ENCODE measurements at places on chromosomes 2 and 18.

DNA sequence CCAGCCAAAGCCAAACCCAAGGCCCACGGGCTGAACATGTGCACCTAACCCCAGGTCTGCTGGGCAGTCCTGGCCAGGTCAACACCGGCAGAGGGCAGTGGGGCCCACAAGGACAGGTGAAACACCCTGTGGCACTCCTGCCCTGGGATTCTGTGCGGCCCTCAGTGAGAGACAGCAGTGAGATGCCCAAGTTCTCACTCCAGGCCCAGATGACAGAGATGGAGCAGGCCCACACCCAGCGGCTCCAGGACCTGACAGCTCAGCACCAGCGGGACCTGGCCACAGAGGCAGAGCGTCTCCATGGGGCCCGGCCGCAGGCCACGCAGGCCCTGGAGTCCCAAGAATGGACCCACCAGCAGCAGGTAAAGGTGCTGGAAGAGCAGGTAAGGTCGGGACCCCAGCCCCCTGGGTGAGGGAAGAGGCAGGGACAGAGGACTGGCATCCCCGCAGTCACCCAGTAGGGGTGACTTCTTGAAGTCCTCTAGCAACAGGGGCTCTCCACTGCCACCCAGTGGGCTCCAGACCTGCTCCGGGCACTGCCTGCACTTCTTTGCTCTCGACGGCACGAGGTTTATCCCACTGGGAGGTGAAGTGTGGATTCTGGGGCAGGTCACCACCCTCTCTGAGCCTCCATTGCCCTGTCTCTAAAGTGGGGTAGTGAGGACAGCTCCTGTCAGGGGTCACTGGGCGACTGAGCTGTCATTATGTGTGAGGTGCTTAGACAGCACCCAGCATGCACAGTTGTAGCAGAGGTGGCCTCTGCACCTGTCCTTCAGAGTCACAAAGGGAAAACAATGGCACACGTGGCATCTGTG is 8.8 kb upstream of the SNED1 start:
- no peak for DNase-seq

GRCh38 chr2:160310118-160310828 is 110.2 kb upstream of the ITGB6 start:
- DNase-seq: no peak

GRCh38 chr2:112055730-112056625 is 909 bp downstream of the TMEM87B start:
- no peak for DNase-seq

GRCh38 chr2:45354776-45355175 is 256.3 kb downstream of the SRBD1 start:
- no peak for DNase-seq

DNA sequence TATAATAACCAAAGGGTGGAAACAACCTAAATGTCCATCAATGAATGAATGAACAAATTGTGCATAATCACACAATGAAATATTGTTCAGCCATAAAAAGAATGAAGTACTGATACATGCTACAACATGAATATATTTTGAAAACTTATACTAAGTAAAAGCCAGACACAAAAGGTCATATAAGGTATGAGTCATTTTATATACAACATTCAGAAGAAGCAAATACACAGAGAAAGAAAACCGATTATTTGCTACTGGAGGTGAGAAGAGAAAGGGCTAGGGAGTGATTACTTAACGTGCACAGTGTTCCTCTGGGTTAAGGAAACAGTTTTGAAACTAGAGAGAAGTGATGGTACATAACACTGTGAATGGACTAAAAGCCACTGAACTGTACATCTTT is 105.3 kb downstream of the GORASP2 start:
- no peak for DNase-seq

DNA sequence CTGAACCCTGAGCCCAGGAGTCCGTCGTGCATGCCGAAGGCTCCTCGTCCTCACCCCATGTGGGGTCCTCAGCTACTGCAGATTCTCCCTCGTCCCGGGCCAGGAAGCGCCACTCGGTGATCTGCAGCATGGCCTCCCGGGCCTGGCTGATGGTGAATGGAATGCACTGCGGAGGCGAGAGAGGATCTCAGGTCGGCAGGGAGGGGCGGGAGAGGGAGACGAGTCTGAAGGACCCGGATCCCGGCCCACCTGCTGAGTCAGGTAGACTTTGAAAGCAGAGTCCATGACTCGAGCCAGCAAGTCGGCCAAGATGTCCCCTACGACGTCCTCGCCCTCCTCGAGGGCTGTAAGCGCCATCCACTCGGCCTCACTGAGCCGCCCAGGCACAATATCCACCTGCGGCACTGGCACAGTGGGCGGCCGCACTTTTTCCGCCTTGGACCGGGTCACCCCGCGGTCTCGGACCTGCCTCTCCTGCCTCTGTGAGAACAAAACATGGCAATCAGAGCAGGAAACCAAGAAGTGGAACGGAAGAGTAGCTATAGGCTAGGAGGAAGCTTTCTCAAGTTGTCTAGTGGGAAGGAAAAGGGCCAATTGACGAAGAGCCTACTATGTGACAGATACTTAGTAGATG is 5.5 kb downstream of the C2orf81 start:
- no peak for DNase-seq

DNA sequence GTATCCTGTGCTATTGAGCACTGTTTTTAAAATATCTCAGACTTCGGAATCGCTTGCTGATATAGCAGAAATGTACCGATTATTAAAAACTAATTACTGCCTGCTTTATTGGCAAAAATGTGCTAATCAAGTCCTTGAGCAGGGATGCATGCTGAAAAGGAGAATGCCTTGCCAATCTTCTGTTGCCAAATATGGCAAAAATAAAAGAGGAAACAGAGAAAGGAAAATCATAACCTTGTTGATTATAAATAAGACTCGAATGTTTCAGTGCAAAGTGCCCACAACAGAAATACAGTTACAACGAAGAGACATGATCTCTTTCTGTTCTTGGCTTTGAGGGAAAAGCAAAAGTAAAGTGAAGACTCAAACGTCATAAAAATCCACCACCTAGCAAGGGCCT is 248.5 kb downstream of the TMEM182 start:
- no peak for DNase-seq
